Activated CD4-positive, alpha-beta T cell treated with anti-CD3 and anti-CD28 coated beads, Interleukin-2, amount 50 U/mL, for 4 hours (primary cell): ENCODE measurements at places on chromosomes 1 and 21.
A peak's percentile ranks its signal among the peaks of the same experiment; 100 is the strongest.

- DNase-seq: no peak
Observed at GRCh38 chr1:177984761-177985160, 14.9 kb upstream of the SEC16B start.

DNA sequence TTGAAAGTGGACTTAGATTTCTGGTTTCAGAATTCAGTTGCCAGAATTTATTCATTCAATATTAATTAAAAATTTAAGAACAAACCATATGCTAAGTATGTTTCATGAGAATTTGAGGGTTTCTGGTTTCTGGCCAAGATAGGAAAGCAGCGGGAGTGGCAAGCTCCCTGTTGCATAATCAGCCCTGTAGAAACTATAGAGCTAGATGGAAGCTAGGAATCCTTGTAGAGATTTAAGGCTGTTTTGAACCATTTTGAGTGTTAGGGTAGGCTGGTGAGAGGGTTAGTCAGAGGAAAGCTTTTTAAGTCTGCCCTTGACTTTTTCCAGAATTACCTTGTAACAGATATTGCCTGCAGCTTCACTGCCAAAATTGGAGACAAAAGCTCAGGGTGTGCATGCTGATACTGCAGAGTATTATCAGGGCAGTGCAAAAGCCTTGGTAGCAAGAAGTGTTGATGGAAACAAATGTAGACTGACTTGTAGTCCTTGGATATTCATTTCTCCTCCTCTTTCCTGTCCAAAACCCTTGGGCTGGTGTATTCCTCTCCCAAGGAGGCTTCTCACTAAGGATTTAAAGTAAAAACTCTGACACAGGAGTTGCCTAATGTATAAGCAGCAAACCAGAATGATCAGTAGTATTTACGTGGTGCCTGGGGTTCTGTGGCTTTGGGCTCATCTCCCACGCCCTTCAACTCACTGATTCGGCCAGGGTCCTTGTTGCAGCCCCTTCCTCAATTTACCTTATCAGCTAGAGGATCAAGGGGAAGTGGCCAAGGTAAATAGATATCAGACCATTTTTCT is 12.6 kb upstream of the GIPC2 start:
- no peak for DNase-seq

GRCh38 chr1:193404236-193404635 is 217.8 kb upstream of the B3GALT2 start:
- no peak for DNase-seq

DNA sequence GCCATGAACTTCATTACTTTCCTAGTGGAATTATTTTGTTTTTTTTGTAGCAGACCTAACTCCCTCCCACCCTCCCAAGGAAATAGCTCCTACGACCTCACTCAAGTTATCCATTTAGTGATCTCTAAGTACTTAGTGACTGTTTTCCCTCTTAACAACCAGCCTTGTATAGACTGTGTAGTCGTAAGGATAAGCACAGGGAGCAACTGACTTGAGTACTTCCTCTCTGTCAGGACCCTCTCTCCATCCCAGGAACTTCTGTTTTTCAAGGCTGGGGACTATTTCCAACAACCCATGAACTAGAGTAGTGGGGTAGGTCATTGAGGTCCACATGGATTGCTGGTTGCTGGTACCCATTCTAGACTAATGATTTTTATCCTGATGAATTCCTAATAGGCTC is 1.9 kb downstream of the AGO1 start:
- no peak for DNase-seq

DNA sequence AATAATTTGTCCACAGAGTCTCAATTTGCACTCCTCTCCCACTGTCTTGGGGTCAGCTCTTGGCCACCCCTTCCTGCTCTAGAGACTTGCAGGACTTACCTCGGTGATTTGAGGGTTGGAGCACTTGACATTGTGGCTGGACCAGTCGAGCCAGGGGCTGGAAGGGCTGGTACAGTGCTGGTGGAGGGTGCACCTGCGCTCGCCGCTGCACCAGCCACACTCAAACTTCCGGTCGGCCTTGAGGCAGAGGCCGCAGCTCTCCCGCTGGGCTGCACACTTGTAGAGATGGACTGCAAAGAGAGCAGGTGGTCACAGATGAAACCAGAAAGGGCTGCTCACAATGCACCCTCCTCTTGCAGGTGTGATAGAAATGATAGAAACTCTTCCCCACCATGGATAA is 165.0 kb downstream of the PLXNA2 start:
- DNase-seq: no peak

- DNase-seq: no peak
Observed at GRCh38 chr1:221933814-221934213, 191.9 kb upstream of the DUSP10 start.

DNA sequence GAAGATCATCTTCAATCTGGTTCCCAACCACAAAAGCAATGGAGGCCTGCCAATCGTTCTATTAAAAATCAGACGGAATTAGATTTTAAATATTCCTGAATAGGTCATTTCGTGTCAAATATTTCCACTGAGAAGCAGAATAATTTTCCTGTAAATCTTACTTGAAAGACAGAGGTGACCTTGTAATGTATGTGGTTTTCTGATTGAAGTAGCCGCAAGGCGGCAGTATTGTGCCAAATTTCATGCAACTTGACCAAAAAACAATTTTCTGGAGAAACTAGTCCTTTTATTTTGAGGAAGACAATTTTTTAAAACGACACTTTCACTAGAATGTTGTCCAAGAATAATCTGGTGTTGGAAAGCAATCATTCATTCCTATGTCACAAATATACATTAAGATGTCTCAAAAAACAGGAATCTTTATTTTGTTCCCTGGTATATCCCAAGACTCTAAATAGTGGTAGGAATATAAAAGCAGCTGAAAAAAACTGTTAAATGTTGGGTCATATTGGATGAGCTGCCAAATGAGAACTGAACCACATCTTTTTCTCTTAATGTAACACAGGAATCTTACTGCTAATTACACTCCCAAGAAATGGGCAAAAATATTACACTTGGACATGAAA is 33.6 kb downstream of the SPAG17 start:
- no peak for DNase-seq

- DNase-seq: no peak
Observed at GRCh38 chr1:147719029-147719698, 41.2 kb downstream of the GJA5 start.

GRCh38 chr21:26837539-26837938 is 7.7 kb downstream of the ADAMTS1 start:
- no peak for DNase-seq

GRCh38 chr1:168148916-168149315 is 12.2 kb upstream of the GPR161 start:
- DNase-seq: no peak

DNA sequence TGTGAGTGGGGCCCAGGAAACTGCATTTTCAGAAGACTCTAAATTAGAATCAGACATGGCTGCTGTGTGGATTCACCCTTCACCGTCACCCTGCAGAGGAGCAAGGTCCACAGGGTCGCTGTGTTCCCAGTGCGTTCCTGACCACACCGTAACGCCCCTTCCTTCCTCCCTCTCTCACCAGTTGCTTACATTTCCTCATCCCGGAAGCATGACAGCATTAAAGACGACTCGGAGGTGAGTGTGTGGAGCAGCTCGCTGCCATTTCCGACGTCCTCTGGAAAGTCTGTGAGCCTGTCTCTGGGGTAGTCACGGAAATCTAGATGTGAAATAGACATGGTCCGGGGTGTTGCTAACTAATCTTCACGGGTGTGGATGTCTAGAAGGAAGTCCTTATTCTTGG is 45.9 kb downstream of the FAAP20 start:
- peak; percentile 46 for DNase-seq

GRCh38 chr1:36872126-36872754 is 162.1 kb downstream of the GRIK3 start:
- DNase-seq: no peak

- no peak for DNase-seq
Observed at GRCh38 chr1:159341736-159342135, 39.6 kb downstream of the FCER1A start.

DNA sequence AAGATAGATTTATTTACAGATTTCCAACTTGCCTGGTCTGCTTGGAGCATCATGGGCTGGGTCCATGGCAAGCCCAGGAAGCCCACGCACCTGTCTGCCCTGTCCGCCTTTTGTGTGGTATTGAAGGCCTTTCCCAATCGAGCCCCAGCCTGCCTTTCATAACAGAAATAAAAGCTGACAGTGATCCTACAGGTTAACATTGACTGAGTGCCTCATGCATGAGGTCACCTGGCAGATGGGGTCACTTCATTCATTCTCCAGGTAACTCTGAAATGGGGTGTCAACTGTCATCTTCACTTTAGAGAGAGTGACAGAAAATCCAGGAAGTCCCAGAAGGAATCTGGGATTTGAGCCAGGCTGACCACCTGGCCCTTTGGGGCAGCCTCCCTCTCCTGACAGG is 36.3 kb upstream of the CASZ1 start:
- DNase-seq: no peak

GRCh38 chr1:90558754-90559378 is 158.2 kb downstream of the BARHL2 start:
- DNase-seq: no peak

GRCh38 chr1:3231826-3232225 is 162.8 kb downstream of the PRDM16 start:
- no peak for DNase-seq

DNA sequence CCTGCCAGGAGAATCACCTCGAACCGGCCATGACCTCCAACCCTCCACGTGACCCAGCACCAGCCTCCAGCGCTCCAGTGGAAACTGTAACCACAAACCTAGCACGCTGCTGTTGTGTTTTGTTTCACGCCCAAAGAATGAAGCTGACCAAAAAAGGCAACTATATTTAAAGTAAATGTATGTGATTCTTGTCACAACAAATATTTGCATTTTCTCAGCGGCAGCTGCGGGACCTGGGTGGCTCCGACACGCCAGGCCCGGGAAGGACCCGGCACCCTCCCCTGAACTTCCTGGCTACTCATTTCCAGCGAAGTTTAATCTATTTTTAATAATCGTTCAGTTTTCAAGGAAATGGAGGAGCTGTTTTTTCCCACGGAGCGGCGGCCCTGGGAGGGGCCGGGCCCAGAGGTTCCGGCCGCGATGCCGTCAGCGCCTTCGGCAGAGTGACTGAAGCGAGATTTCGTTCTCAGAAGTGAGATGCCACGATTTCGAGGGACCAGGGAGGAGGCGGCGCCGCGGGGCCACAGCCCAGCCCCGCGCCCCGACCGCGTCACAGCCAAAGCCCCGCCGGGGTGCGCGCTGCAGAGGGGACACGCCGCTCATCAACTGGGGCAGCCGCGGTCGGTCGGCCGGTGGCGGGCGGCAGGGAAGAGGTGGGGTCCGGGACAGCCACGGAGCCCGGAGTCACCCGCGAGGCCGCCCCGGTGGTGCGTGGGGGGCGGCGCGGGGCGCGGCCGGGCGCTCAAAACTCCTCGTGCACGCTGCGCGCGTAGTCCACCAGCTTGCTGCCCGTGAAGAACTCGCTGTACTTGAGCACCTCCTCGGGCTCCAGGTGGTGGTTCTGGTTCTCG is 3.0 kb upstream of the TNFRSF4 start:
- peak; percentile 66 for DNase-seq

GRCh38 chr1:111848852-111849545 is 93.3 kb downstream of the DDX20 start:
- DNase-seq: no peak

DNA sequence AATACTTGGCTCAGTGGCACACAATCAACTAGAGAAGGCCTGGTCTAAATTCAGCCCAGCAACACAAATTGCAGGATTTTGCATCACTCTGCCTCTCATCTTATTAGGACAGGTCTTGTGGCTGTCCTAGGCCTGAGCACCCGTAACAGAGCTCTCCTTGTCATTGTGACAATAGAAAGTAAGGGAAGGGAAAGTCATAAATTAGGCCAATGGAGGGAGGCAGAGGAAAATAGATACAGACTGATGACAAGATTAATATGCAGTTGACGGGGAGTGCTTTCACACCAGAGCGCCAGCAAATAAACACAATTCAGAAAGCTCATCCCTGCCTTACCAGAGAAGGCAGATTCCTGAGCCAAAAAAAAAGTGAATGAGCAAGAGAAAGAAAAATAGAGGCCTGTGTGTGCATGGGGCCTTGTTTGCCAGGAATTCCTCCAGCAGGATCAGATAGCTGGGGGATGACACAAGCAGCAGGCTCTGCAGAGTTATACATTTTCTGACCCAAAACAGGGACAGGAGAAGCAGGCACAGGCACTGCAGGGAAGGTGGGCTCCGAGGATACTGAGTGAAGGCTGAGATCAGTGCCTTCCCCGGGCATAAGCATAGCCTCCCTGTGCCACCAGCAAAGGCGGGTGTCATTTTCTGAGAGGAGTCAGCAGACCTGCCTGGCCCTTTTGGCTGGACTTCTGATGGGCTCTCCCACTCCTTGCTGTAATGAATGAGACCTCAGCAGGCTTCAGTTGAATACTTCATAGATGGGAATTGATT is 110.0 kb upstream of the SPAG17 start:
- no peak for DNase-seq

GRCh38 chr1:19511116-19511515 is 25.8 kb upstream of the CAPZB start:
- no peak for DNase-seq

DNA sequence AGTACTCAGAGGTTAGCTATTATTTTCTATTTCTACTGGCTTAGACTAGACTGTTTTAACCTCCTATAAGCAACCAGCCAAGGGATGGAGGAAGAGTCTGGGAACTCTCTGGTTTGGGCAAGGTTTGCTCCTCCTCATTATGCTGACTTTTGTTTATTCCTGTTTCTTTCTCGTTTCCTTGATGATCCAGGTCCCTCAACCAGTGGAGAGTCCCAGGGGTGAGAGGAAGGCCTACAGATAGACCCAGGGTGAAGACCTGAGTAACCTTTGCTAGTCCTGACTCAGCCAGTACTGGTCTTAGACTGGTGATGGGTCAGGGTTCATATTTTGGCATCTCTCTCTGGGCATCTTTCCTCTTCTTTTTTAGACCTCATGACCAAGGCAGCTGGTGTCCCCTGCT is 5.4 kb downstream of the TUFT1 start:
- DNase-seq: no peak

GRCh38 chr1:7583291-7584096 is 187.6 kb upstream of the VAMP3 start:
- DNase-seq: no peak

- DNase-seq: no peak
Observed at GRCh38 chr1:236642763-236643162, 38.4 kb upstream of the HEATR1 start.

GRCh38 chr21:39314143-39315027 is 953 bp upstream of the BRWD1 start:
- DNase-seq: peak; percentile 30

GRCh38 chr1:173095632-173096031 is 44.9 kb upstream of the TNFSF18 start:
- no peak for DNase-seq

DNA sequence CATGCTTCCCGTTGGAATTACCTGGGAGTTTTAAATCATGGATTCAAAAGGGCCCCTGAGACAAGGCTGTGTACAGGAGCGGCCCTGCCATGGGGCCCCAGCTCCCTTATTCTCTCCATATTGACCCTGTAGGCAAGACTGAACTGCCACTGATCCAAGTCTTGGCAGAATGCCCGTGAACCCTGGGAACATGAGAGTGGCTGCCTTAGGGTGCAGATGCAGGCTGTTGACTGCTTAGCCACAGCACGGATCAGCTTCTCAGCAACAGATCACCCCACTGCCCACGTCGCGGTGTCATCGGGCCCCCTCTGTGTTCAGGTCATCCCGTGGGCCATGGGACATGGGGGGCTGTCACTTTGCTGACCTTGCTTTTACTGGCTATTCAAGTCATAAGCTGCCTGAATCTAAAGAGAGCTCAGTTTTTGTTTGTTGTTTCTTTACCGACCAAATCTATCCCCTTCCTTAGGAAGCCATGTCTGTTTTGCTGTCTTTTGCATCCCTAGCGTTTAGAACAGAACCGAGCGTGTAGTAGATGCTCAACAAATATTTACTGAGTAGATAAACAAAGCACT is 83.4 kb downstream of the MATN1 start:
- no peak for DNase-seq
